ENCODE measurements at places on chromosomes 1 and 21.

- DNase-seq: no peak
Observed at GRCh38 chr1:186841599-186841998, 12.8 kb downstream of the PLA2G4A start.

- no peak for DNase-seq
Observed at GRCh38 chr1:100785470-100786052, 66.0 kb downstream of the VCAM1 start.

DNA sequence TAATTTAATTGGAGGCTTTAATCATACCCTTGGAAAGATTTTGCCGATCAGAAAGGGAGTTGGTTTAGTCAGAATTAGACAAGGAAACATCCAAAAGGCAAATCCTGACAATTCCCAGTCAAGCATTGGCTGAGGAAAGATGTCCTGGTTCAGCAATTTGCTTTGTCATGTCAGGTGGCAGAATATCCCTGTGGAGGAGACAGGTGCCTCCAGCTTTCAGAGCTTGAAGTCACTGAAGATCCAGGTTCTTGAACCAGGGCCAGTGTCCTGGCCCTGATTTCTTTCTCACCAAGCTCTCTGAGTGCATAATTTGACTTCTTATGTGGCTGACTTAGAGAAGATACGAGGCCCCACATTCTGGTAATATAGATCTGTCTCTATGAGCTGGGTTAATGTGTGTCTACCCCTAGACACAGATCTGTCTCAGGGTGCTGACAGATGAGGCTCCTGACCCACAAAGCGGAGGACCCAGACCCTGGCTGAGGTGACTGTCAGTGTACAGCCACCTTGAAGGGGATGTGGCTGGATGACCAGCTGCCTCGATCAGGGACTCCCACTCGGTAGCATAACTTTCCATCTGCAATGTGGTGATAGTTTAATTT lies 118.9 kb downstream of the HHAT start:
- no peak for DNase-seq

GRCh38 chr1:155173478-155174323 lies at the start of gene TRIM46:
Gene TRIM46, plus strand, starts transcription at chr1:155173849. Its CDS starts 118 bp downstream, at chr1:155173967.
- peak; percentile 54 for DNase-seq

DNA sequence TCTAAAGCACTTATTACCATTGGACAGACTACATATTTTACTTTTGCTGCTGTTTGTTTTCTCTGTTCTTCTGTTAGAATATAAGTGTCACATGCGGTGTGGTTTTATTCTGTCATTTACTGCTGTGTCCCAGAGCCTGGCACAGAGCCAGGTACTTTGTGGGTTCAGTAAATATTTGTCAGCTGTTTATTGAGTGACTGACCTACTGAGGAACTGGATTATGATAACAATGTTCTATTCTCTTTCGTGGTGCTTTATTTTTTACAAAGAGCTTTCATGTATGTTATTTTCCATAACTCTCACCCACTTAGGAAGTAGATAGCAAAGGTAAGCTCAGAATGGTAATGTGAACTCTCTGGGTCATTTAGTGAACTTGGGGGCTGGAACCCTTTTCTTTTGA lies 118.8 kb downstream of the RWDD3 start:
- no peak for DNase-seq

DNA sequence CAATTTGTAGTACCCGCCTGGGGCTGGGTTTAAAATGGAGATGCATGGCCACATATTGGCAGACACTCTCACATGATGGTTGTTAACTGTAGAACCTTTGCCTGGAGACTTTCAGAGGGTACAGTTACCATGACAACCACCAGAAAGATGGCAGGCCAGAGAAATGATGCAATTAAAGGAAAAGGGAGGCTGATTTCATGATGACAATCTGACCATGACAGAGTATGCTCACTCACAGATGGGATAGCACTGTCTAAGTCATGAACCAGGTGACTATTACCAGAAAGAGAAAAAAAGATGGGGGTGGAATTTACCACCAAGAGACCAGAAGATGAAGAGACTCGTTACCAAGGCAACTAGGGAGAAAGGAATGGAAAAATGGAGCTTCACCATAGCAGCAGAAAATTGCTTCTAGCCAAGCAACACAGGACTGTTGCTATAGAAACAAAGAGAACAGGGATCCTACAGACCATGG lies 3.5 kb upstream of the TRIT1 start:
- no peak for DNase-seq

DNA sequence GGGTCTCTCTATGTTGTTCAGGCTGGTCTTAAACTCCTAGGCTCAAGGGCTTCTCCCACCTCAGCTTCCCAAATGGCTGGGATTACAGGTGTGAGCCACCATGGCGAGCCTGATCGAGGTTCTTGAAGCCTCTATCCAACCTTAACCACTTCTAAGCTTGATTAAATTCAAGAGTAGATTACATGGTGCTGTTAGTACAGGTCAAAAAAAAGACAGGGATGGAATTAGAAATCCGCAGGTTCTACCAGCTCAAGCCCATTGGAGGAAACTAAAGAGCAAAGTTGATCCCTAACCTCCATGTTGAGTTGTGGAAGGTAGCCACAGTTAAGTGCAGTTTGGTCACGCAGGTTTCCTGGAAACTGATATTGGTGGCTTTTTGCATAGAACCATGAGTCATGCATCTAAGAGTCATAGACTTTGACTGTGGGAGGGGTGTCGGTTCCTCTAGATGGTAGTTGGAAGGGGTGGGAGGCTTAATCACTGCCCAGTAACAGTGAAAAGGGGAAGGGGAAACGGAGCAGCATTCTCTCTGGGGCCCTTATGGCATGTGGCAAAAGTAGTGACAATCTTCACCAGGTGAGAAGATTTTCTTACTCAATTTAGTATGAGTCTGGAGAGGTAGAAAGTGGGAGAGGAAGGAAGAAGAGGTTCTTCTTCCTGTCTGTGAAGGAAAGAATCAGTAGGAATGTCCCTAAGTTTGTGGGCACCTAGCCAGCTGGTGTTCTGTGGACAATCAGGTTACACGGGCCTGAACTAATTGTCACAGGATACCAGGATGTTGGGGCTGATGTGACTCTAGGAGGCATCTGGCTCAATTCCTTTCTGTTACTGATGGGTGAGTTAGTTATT lies 7.0 kb downstream of the CD53 start:
- peak; percentile 43 for DNase-seq

GRCh38 chr1:64933296-64934070 lies 32.9 kb downstream of the JAK1 start:
- DNase-seq: no peak

DNA sequence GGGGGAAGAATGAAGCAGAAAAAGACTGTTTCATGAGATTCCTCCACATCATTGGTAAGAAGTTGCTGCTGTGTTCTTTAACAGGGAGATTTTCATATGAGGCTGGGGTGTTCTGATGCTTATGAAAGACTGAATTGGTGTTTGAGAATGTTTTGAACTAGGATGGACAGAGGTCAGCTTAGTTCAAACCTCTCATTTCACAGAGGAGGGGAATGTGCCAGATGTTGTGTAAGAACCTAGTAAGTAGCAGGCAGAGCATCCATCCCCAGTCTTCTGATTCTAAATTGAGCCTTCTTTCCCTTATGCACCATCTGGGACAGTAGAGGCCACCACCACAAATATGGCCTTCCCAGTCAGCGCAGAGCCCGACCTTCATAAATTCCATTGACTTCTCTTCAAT lies 43.7 kb downstream of the SAMD13 start:
- DNase-seq: no peak

DNA sequence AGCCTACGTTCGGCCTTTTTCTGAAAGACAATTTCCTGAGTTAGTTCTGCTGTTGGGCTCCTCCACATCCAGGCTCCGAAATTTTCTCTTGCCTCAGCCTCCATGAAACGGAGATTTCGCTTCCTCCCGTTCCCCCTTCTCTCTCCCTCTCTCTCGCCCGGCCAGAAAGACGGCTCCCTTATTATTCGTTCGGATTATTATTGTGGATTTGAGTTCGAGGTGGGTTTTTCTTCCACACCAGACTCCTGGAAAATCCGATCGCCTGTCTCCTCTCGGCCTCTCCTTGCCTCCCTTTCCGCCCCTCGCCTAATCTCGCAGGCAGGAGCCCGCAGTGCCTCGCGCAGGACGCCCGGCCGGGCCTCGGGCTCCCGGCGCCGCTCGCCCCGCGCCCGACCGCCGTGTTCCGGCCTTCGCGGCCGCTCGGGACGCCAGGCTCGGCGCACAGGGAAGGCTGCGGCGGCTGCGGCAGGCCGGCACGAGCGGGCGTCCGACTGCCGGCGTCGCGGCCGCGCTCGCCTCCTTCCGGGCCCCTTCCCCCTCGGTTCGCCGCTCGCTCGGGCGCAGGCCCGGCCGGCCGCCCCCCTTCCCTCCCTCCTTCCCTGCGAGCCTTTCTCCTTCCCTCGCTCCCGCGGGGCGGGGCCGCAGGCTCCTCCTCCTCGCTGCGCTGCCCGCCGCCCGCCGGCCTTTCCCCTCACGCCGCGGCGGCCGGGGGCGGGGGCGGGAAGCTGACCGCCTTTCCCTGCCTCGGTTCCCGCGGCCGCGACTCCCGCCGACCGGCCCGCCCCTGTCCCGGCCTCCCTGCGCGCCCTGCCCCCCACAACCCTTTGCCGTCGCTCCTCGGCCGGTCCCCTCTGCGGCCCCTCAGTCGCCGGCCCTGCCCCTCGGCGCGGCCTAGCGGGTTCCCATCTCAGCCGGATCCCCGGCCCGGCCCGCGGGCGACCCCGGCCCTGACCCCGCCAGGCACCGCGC lies at the start of gene ARHGEF11:
TSS of gene ARHGEF11 (minus strand) at position 493 of the 969 bp plus-strand sequence. CDS start 1,412 bp downstream, outside the sequence.
- peak; percentile 1 for DNase-seq

- no peak for DNase-seq
Observed at GRCh38 chr1:8742022-8742924, 75.2 kb downstream of the RERE start.

GRCh38 chr1:92848201-92848600 lies 16.4 kb downstream of the RPL5 start:
- no peak for DNase-seq

GRCh38 chr1:180842052-180842451 lies 70.6 kb upstream of the KIAA1614 start:
- DNase-seq: no peak

DNA sequence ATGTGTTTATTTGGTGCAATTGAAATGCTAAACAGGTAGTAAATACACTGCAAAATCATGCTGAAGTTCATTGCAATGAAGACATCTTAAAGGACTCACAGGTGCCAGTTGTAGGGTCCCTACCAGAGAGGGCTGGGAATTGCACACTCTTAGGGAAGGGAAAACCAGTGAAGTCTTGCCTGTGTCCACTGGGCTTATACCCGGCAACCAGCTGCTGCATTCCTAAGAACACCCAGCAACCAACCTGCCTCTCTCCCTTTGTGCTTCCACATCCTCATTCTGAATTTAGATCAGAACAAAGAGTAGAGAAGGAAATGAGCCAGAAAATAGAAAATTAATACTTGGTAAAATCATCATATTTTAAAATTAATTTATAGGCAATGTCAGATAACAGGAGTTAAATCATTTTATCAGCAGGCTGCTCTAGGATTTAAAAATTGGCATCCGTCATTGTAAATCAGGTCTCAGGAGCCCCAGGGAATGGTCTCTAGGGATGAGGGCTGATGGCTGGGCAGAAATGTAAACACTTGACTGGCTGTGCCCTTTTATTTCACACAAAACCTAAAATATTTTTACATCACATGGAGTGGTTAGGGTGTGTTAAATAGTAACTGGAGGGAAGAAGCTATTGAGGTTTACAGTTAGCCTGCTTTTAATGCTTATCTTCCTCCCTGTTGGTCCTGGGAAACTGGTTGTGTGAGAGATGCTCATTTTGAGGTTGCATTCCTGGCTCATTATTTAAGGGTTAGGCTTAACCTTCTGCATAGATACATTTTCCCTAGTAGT lies 31.3 kb downstream of the PTGFRN start:
- no peak for DNase-seq

DNA sequence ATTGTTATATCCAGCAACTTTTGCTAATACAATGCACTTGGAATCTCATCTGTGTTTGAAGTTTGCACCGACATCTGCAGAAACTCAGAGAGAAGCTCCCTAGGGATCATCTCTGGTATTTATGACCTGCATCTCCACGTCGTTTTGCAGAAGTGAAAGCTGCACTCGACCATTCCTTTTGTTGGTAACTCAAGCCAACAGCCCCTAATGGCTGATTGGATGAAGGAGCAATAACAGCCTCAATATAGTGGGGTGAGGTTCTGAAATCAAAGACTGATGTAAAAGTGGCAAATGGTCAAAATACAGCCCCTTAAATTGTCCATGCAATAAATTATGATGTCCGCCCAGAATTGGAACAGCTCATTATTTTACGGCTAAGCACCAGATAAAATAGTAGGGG lies 344.2 kb upstream of the KAZN start:
- DNase-seq: no peak

DNA sequence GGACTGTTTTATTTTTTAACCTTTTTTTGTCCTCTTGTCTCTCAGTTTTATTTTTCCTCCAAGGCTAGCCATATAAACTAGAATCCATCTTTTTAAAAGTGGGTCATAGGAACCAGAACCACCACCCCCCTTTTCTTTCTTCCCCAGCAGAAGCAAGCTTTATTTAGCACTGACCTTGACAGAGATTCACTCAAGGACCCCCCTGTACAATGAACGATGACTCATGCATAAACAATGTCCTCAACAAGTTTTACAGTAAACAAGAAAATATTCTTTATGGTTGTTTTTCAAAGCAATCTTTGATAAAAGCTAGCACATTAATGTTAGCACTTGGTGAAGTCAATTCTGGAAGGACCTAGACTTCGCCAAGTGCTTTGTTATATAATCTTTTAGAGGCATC lies 14.1 kb downstream of the PKN2 start:
- DNase-seq: no peak

- no peak for DNase-seq
Observed at GRCh38 chr1:78759881-78760280, 110.2 kb downstream of the IFI44 start.

DNA sequence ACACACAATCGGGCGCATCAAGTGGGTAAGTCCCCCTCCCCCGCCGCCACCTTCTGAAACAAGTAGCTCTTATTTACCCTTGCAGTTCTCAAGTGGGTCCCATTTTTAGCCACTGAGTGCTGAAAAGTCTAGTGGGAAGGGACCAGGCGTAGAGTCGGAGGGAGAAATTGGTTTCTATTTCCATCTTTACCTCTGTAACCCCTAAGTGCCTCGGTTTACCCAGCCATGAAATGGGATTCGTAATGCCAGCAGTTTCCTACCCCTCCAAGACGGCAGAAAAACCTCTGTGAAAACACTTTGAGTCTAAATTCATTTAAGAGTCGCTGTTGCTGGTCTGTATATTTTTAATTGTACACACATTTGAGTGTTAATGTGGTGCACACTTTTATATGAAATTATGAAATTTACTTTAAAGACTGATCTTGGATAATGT lies 928 bp downstream of the TLCD4 start:
- DNase-seq: no peak

DNA sequence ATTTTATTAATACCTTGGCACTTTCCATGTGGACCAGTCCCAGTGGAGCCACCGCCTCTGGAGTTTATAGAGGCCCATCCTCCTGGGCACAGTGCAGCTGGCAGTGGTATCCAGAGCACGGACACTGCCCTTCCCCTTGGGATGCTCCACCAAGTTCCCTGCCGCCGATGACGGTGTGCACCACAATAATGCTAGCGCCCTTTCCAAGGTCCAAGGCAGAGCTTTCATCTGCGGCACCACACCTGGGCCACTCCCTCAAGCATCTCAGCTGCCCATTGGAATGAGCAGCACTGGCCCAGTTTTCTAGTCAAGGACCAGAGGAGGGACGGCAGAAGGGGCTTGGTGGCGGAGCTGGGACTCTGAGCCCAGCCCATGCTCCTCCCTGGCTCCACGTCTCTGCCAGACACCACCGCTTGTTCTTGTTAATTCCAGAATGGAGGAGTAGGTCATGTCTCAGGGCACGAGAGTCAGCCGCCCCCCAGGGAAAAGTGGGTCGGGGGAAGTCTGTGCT lies 24.5 kb downstream of the SIM2 start:
- DNase-seq: no peak

GRCh38 chr1:221865808-221866207 lies 123.9 kb upstream of the DUSP10 start:
- no peak for DNase-seq

GRCh38 chr1:242187171-242187570 lies 188.3 kb upstream of the MAP1LC3C start:
- no peak for DNase-seq
